ENCODE measurements at places on chromosomes 6 and 20.

DNA sequence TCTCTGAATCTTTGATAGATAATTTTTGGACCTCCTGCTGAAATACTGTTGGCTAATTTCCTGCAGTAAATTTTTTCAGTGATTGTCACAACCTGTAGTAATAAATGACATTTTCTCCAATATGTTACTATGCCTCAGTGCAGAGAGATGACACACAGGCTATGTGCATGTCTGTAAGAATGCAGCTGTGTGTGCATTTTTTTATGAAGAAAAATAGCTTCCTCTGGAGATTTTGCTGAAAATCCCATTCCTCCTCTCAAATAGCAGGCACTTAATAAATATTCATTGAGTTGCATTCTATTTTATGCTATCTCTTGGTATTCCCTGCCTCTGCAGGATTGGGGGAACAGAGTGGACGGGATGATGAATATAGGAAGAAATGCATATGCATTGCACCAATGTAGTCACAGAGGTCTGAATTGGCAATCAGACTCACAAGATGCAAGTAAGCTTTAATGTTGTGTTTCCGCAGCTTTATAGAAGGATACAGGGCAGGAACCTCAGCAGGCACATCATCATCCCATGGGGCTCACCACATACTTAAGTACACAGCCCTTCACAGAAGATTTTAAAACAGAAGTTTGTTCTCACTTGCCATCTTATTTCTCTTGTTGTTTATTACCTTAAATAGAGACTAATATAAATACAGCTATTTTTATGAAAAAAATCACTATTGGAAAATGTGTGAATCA, 474.7 kb downstream of the EPM2A start:
- no peak for DNase-seq

DNA sequence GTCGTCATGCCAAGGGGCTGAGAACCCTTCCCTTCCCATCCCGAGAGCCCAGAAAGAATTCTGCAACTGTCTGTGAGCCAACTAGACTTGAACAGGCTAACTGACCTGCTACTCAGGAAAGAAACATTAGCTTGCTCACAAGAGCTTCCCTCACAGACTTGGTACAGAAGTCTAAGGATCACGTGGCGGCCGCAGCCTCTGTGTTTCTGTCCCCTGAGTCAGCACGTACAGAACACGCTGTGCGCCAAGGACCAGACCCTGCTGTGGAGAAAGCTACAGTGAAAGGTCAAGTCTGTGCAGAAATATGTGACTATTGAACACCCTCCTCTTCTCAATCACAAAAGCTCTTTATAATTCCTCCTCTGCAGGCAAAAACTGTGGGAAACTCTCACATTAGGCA, 151.3 kb upstream of the QKI start:
- no peak for DNase-seq

DNA sequence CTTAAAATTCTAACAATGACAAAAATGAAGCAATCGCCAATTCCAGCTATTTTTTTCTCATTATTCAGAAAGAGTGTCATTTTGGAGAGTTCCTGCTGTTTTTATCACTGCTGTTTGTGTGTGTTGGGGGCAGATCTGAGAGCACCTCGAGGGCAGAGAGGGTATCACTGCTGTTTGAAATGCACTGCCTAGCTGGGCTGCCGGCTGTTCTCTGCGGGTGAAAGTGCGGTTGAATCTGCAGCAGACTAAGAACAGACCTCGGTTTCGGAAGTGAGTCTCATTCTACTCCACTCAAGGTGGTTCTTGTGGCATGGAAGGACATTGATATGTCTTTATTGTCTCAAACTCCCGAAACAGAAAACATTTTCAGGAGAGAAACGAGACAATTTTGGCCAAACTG, 18.3 kb downstream of the INSM1 start:
- no peak for DNase-seq

DNA sequence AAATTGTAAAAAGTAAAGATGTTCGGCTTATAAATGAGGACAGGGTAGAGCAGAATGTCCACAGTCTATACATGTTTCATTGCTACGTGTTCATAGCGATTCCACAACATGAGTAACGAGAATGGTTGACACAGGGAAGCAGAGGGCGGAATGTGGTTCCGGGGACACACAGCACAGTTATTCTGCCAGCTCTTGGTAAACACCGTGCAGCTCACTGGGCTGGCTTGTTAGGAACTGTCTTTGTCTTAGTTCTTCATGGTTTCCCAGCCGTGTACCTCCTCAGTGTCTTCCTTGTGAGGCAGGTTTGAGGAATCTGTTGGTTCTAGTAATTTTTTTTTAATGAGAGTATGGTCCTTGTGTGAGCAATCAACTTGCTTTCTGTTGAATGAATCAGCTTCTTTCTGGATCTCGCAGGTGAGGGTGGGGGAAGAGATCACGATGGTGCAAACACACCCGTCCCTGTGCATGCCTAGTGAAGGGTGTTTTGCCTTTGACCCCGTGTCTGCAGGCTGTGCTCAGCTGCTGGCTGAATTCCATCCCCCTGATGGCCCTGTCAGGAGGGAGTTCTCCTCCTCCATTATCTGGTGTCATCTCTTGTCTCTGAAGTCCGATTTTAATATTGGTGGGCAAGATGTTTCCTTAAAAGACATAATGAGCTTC, 168.2 kb downstream of the SMOC2 start:
- DNase-seq, result no peak

DNA sequence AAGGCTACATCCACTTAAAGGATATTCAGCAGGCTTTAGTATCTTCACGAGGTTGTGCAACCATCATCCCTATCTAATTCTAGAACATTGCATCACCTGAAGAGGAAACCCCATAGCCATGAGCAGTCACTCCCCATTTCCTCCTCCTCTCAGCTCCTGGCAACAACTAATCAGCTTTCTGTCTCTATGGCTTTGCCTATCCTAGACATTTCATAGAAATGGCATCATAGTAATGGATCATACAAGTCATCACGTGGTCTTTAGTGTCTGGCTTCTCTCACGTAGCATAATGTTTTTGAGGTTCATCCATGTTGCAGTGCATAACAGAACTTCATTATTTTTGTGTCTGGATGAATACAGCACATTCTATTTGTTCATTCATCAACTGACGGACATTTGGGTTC, 20.5 kb downstream of the SNAI1 start:
- no peak for DNase-seq

DNA sequence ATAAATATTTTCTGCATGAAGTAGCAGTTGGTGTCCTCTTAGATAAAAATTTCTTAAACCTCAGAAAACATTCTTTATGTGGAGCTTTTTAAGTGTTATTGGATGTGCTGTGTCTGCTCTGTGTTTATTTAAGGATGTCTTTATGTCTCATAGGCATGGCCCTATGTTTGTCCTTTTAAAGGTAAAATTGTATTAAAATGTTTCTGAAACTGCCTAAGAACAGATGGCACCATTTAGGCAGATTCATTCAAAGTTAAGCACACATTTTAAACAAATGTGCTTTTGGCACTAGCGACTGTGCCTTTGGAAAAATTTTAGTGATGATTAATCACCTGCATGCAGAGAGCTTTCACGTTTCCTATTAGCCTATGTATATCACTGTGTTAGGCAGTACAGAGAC, 125.2 kb downstream of the KIF6 start:
- DNase-seq, result no peak

GRCh38 chr6:135675862-135676261, 175.6 kb upstream of the PDE7B start:
- no peak for DNase-seq

DNA sequence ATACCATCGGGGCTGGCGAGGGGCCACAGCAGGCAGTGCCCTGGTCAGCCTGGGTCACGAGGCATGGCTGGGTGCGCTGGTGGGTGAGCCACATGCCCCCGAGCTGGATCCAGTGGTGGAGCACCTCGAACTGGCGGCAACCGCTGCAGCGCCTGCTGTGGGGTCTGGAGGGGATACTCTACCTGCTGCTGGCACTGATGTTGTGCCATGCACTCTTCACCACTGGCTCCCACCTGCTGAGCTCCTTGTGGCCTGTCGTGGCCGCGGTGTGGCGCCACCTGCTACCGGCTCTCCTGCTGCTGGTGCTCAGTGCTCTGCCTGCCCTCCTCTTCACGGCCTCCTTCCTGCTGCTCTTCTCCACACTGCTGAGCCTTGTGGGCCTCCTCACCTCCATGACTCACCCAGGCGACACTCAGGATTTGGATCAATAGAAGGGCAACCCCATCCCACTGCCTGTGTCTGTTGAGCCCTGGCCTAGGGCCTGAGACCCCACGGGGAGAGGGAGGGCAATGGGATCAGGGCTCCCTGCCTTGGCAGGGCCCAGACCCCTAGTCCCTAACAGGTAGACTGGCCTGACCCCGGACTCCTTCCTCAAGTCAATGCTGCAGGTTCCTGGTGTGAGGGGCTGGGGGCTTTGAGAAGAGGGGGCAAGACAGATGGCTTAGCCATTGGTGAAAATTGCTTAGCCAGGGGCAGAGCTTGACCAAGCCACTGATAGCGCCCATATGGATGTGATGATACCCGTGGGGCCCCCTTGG, 598 bp downstream of the TMEM239 start:
- no peak for DNase-seq

GRCh38 chr6:20112241-20112640, 100.0 kb downstream of the MBOAT1 start:
- DNase-seq, result no peak

DNA sequence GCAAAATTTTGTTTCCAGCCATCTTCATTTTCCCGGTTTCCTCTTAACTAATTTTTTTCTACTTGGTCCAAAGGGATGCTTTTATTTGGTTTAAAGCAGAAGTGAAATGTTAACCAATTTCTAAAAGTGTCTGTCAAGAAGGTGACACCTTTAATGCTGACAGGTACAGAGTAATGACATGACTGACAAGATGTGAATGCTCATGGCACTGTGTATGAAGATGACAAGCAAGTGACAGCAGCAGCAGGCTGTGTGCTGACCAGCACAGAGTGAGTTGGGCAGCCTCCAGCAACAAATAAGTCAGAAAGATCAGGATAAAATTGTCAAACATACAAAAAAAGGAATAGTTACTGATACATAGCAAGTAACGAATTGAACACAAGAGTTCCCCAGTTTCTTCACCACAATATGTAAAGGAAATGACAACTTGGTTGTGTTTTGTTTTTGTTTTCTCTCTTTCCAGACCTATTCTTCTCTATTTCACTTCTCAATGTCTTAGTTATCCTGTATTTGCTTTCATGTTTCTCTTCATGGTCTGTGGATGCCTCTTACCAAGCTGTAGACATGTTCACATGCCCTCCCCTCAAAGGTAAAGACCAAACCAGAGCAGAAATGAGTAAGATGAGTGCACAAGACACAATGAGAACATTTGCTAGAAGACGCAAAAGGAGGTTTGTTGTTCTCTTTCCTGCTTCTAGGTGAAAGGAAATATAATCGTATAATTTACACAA, 174.9 kb downstream of the FRK start:
- no peak for DNase-seq

DNA sequence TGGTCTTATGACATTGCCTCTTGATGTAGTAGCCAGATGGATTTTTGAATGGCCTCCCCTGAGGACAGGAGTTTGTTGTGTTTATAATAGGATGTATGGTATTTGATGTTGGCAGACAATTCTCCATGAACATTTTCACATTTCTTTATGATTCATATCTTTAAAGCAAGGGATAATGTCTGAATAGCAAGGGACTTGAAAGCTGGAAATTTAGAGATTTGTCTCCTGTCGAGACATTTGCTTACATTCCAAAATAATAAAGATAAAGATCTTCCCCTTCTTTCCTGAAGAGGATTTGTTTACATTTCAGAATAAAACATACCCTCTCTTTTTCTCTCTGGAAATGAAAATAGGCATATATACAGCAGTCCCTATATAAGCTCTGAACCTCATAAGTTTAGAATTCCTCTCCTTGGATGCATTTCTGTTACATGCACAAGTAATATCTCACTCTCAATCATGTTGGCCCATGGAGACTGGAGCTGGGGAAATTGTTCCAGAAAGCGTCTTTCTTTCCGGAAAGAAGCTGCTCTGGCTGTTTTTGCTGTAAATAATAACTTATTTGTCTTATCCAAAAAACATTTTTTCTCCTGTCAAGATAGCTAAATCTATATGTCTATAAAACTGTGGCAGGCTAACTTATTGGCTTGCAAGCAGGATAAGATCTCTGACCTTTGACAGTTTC, 42.5 kb upstream of the ASCC3 start:
- DNase-seq, result no peak

DNA sequence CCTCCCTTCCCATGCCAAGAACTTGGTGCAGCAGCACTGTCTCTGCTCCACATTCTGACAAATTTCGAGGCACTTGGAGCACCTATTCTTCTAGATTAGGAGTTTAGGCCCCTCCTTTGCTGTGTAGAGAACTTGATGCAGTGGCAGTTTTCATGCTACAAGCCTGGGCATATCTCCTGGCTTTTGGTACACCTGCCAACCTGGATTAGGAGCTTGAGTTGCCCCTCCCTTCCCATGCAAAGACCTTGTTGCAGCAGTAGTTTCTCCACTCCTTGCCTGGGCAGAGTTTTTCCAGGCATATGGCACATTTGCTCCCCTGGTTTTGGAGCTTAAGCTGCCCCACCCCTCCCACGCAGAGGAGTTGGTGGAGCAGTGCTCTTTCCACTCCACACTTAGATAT, 956.1 kb downstream of the EYS start:
- DNase-seq, result no peak
